ENCODE measurements at places on chromosomes 2 and 18.

DNA sequence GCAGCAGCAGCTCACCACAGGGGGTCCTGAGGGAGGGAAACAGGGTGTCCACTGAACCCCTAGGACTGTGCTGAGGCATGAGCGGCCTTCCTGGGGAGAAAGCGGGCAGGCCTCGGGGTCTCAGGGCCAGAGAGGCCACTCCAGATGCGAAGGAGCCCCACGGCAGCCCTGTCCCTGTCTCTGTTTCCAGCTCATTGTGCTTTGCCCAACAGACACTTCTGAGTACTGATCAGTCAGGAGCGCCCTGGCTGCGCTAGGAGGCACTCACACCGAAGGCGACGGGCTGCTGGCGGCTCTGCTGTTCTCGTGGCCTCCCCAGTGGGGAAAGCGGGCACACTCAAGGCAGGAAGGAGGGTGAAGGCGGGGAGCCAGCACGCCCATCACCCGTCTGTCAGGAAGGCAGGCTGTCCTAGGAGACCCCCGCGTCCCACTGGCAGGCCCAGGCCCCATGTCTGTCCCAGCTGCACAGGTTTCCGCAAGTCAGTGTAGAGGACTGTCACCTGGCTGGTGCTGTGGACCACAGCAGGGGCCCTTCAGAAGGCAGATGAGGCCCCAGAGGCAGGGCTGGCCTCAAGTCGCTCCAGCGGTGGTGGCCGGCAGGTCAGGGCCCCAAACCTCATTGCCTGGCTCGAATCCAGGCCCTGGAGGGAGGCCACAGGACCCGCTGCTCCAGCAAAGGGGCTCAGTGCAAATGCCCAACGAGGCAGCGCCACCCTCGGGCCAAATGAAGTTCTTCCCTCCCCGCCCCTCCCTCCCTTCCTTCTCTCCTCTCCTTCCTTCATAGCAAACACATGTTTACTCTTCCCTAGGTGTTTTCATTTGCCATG is 6.8 kb downstream of the ESPNL start:
- DNase-seq: peak; percentile 62

GRCh38 chr2:206530727-206531126 is 87.4 kb downstream of the ADAM23 start:
- no peak for DNase-seq

DNA sequence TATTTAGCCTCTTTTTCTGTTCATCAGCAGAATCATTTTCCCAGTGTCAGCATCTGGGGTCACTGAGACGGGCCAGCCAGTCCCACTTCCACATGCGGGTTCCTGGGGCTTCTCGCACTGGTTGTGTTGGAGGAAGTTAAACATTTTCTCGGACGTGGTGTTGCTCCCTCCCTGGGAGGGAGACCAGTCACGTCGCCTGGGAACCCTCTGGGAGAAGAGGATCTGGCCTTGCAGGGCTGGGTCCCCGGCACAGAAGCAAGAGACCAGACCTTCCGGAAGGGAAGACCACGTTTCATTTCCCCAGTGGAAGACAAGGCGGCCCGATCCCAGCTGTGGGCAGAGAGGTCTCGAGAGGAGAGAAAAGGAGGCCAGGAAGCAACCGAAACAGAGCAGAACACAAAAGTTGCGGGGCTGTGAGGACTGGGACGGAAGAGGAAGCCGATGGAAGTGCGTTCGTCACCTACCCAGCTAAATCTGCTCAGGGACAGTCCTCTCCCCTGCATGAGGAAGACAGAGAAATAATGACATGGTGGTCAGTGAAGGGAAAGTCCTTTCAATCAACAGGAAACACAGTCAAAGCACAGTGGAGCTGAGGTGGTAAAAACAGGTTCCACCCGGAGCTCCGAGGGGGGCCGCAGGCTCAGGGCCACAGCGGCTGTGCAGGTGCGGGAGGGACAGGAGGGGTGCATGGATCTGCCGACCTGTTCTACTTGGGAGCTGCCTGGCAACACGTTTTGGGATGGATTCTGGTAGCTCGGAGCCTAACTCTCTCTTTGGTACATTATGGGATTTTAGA is 144.4 kb downstream of the MBP start:
- no peak for DNase-seq

GRCh38 chr2:18464913-18465312 is 95.5 kb downstream of the RDH14 start:
- DNase-seq: no peak

- DNase-seq: peak; percentile 76
Observed at GRCh38 chr18:55422456-55423180, 165.4 kb downstream of the TCF4 start.

- DNase-seq: peak; percentile 13
Observed at GRCh38 chr2:207474863-207475485, 54.8 kb upstream of the CREB1 start.

- DNase-seq: no peak
Observed at GRCh38 chr2:100365434-100365833, 43.1 kb upstream of the LONRF2 start.

- DNase-seq: no peak
Observed at GRCh38 chr2:147110317-147110716, 734.5 kb upstream of the ACVR2A start.

DNA sequence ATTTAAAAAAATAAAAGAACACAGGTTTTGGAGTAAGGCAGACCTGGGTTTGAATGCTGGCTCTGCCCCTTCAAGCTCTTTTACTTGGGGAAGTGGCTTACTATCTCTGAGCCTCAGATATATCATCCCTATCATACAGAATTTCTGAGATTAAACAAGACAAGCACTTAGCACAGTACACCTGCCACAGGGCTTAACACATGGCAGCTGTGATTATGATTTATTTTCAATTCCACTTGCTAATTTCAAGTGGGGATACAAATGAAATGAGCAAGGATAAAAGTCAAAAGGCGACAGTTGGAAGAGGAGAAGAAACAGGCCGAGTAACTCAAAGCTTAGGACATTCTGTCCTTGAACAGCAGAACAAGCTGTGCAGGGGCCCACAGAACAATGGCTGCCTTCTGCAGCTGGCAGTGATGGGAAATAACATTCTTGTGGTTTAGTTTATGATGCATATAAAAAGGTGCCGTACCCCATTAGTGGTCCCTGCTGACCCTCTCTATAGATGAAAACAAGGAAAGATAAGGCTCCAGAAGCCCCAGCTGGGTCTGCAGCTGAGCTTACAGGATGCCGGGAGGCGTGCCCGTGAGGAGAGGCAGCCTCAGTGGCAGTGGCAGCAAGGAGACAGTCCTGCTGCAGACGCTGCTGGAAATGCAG is 45.3 kb downstream of the KIF3C start:
- DNase-seq: no peak

- DNase-seq: no peak
Observed at GRCh38 chr2:101560780-101561315, 85.9 kb upstream of the RFX8 start.

- no peak for DNase-seq
Observed at GRCh38 chr2:27054721-27055120, 3.3 kb downstream of the AGBL5 start.

DNA sequence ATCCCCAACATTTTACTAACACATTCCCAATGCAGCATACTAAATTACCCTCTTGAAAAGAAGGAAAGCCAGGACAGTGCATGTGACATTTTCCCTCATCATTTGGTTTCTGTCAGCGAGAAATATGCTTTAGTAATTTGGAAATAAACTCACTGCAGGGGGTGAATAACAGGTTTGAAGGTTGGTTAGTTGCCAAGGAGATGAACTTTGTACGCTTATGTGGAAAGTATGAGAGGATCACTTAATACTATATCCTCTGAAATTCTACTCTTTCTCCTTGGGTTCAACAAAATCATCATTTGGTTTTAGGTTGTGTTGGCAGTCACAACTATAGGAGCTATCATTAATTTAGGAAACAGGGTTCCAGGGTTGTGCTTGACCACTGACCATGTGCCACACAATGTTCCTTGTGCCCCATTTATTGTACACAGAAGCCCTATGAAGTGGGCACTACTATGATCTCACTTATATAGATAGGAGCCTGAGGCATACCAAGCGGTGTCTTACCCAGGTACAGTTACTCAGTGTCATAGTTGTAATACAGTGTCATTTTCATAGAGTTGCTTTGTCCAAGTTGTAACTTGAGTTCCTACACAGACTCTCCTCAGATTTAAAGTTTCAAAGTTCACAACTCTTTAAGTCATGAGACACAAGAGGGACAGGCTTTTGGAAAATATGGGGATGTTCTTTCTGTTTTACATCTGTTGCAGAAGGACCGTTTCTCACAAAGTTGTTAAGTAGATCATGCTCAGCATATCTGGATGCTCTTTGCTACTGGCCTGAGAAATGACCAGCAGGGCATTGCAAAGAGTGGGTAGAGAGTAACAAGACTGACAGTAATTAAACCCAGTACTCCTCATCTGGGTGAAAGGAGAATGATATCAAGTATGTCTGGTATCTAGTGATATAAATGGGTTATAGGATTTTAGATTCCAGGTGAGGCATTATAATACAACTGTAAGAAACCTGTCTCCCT is 91.8 kb downstream of the MAP4K4 start:
- DNase-seq: no peak

- DNase-seq: no peak
Observed at GRCh38 chr2:107248932-107249331, 363.0 kb upstream of the ST6GAL2 start.

DNA sequence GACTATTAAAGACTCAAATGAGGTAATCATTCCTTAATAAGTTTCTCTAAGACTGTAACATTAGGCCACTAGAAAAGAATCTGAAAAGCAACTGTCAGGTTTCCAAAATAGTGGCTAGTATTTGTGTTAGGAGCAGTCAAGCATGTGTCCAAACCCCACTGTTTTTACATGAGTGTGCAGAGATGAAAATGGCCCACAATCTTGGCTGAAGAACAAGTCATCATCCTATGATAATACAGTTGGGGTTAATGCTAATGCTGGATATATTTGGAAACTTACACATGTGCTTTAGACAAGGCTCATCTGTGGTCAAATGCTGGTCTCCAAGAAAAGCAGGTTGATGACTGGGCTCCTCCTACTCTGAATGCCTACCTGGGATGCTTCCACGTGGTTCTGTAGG is 73.6 kb downstream of the MAIP1 start:
- DNase-seq: no peak

DNA sequence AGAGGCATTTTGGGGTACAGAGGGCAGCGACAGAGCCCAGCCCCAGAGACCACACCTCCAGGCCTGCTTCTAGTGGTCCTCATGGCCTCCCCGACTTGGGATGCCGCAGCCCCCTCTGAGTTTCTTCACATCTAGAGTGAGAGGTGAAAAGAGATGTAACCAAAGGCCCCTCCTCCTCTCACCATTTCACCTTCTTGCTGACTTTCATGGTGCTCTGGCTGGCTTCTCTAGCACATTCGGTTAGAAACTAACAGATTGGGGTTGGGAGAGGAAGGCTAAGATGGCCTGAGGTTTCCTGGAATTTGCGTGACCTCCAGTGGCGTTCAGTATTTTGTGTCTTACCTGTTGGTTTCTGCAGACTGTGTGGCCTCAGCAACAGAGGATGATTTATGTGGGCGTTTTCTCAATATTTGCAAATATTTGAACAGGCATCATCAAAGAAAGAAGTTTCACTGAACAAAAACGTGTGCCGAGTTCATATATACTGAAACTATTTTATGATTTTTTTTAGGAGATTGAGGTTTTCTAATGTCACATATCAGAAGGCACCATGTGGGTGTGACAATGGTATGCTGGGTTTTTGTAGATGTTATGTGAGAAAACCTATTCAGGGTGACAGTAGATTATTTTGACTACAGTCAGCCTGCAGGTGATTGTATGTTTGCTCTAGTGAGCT is 69.9 kb upstream of the BCL2L11 start:
- peak; percentile 11 for DNase-seq

- no peak for DNase-seq
Observed at GRCh38 chr2:43758739-43759138, 15.1 kb upstream of the DYNC2LI1 start.

DNA sequence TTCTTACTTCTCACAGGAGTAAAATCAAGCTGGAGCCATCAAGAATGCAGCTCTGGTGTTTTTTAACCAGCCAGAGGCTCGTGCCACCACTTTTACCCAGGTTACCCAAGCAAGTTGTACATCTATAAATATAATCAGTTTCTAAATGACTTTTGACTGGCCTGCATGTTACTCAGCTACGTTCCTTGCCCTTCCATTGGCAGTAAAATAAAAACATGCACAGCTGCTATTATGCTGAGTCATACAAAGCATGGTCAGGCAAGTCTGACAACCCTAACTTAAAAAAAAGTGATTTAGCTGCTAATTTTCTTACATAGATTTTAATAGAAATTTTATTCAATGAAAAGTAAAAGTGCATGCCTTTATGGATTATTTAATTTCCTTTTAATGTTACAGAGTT is 111.7 kb upstream of the CSRNP3 start:
- no peak for DNase-seq

- no peak for DNase-seq
Observed at GRCh38 chr2:88074854-88075292, 7.2 kb downstream of the SMYD1 start.

- no peak for DNase-seq
Observed at GRCh38 chr2:19035238-19035637, 323.2 kb downstream of the OSR1 start.

DNA sequence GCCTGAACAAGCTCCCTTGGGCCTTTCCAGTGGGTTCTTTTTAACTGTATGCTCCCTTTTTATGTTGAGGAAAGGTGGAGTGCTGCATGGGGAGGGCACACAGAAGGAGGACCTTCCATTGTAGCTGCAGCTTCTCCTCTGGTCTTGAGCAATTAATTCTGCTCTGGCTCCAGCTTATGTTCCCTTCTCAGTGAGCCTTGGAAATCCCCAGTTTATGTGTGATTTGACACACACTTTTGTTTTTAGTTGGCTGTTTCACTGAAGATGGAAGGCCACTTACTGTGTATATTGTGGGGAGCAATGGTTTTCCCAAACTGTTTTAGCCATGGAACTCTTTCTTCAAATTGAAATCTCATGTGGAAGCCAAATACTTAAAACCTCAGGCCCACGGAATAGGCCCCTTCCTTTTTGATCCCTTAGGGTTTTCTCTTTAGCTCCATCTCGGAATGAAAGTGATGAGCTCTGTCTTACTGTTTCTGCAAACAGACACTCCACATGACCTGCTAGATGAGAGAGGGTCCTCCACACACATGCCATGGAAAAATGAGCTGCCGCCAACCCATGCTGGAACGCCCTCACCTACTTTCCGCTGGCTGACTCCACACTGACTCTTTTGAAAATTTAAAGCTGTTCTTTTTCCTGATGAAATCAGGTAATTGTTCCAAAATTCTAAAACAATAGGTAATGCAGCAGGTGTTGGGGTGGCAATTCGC is 280.9 kb upstream of the SIX2 start:
- DNase-seq: no peak

GRCh38 chr2:2706306-2706705 is 375.2 kb upstream of the MYT1L start:
- DNase-seq: no peak

DNA sequence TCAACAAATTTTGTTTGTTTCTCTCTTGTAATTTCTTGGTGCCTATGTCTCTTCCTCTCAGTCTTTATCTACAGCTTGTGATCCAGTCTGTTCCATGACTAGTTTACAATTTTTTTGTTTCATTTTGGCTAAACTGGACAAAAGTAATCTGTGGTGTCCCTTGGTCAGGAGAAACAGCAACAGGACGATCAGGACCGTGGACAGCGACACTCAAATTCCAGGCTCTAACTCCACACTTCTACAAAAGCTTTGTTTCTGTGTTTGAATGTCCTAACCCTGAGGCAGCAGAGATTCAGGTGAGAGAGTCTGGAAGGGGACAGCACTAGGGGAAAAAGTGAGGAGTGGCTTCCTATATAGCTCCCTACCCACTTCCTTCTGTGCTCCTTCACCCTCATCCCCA is 593.3 kb upstream of the FANCL start:
- no peak for DNase-seq

- peak; percentile 35 for DNase-seq
Observed at GRCh38 chr2:101307950-101308431, 510 bp downstream of the RNF149 start.
